ENCODE measurements at places on chromosomes 4 and X.
A peak's percentile ranks its signal among the peaks of the same experiment; 100 is the strongest.

- peak; percentile 84 for DNase-seq
These were observed 18.5 kb upstream of the PIM2 start for GRCh38 chrX:48937054-48937907.

DNA sequence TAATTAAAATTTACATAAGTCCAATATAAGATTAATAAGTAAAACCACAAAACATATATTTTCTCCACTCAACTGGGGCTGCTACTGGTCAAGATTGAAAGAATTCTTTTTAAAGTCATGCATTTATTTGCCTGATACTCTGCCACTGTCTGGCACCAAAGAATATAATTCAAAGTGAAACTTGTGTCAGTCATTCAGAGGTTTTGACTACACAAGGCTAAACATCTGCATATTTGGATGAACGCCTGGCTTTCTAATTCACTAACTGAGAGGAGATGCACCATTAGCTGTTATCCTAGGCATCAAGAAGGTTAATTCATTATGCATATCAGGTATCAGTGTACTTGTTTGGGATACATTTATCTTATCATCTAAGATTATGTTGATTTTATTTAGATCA is 598.5 kb downstream of the CENPC start:
- DNase-seq: no peak

GRCh38 chr4:81197864-81198524 is 17.0 kb downstream of the PRKG2 start:
- DNase-seq: no peak

DNA sequence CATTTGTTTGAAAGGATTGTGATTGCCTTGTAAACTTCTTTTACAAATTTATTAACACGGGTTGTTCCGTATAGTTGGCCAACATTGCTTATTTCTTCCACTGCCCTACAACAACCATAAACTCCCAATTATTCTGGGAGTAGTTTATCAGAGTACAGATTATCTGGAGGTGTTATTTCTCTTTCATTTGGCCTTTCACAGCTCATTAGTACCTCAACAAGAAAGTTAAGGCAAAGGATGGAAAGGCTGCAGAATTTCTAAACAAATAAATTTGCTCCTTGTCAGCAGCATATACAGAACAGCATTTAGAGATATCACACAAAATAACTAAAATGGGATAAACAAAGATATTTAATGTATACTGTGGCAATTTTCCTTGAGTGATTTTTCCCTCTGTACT is 548.8 kb downstream of the DMD start:
- DNase-seq: no peak

DNA sequence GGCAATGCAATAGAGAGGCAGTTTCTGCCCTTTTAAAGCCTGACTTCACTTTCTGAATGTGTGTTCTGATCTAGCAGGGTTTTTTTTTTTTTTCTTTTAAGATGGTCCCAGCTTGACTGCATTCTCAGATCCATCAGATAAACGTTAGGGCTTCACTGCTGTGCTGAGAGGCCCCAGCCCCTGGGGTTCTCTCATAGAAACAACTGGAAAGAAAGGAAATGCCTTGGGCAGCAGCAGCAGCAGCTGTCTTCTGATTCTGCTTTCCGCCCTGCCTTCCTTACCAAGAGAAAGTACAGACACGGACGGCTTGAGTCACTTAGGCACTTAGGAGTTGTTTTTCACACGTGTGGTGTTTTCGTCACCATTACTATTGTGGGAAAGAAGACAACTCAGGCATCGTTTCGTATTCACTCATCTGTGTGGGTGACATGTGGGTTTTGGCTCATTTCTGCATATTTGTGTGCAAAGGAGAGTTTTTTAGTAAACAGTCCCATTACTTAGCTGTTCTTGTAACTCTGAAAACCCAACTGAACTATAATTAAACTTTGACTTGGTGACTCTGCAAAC is 172.0 kb downstream of the PTTG2 start:
- peak; percentile 71 for DNase-seq

DNA sequence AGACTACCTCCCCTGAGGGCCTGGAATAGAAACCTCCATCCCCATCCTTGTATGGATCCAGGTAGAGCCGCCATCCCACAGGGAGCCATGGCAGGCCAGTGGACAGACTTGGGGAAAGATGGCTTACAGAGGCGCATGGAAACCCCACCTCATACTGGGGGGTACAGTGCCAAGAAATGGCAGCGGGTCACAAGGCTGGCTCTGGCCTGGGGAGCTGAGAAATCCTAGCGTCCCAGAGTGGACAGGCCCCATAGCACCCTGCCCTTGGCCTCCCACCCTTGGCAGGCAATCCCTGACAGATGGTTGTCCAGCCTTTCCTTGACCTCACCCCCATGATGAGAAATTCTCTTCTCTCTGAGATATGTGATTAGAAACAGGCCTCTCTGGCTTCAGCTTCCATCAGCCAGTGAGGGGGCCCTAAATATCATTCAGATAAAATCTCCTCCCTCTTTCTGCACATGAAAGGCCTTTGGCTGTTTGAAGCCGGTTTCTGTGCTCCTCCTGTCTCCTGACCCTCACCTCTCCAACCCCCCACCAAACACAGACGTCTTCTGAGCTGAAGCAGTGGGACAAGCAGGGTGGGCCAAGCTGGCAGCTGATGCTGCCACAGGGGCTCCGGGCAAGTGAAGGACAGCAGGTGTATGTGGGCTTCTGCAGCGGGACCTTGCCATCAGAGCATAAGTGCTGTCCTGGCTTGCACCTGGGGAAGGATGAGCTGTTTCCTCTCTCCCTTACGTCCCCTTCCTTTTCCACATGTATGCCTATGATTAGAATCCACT is 204.4 kb upstream of the MAMLD1 start:
- DNase-seq: no peak

DNA sequence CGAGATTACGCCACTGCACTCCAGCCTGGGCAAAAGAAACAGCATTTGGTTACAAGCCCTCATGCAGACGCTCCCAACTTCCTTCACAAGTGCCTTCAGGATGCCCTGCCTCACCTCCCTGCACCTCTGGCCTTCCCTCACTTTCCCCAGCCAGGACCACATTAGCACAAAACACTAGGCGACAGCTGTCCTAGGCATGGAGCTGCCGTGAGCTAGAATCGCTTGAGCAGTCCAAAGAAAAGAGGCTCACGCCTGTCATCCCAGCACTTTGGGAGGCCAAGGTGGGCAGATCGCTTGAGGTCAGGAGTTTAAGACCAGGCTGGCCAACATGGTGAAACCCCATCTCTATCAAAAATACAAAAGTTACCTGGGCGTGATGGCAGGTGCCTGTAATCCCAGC is 15.8 kb downstream of the RNF212 start:
- no peak for DNase-seq

GRCh38 chr4:47095884-47096283 is 64.5 kb downstream of the GABRB1 start:
- no peak for DNase-seq

DNA sequence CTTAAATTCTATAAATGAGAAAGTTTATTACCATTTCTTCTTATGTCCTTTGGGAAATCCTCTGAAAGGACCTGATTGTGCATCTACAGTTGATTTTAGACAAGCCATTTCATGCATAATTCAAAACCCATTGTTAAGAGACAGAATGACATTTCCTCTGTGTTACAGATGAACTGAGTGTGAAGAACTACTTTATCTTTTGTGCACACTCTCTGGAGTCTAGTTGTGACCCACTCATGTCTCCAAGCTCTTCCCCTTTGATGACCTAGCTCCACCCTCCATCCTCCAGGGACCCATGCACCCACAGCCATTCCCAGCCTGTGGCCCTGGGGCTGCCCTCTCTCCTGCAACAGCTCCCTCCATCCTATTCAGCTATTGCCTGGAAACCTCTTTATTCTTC is 57.5 kb upstream of the BMPR1B start:
- no peak for DNase-seq

DNA sequence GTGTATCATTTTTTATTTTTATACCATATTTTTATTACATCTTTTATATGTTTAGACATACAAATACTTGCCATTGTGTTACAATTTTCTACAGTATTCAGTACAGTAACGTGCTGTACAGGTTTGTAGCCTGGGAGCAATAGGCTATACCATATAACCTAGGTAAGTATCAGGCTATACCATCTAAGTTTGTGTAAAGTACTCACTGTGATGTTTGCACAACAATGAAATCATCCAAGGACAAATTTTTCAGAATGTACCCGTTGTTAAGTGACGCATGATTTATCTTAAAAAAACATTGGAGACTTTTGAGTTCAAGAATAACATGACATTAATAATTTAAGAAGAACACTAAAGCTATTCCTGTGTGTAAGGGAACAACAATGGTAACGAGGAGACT is 96.0 kb upstream of the LEF1 start:
- DNase-seq: no peak

GRCh38 chrX:9182041-9182440 is 148.1 kb upstream of the FAM9B start:
- no peak for DNase-seq

- no peak for DNase-seq
These were observed 43.5 kb upstream of the ZBTB33 start for GRCh38 chrX:120207009-120207605.

GRCh38 chrX:311156-312129 is 7.2 kb downstream of the GTPBP6 start:
- no peak for DNase-seq

DNA sequence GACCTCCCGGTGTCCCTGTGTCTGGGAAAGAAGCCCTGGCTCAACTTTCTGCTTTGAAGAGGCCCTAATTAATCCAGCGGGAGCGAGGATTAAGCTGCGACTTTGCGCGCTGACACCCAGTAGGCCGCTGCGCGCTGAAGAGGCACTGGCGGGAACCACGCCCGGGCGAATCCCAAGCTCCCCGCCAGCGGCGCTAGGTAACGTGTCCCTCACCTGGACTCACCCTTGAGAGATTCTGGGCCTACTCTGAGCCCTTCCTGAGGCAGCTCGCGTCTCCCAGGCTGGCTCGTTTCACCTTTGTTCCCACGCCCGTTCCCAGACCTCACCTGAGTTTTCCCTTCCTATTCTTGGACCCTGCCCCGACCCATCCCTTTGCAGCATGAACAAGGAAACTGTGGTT is 616 bp upstream of the KLHL34 start:
- peak; percentile 13 for DNase-seq

- DNase-seq: no peak
These were observed 15.2 kb upstream of the NEUROG2 start for GRCh38 chr4:112531146-112531545.

GRCh38 chr4:153988492-153989363 is 199.8 kb upstream of the SFRP2 start:
- DNase-seq: no peak

- no peak for DNase-seq
These were observed 125.1 kb upstream of the FUNDC1 start for GRCh38 chrX:44667771-44668170.

GRCh38 chr4:140363558-140363957 is 9.9 kb upstream of the SCOC start:
- no peak for DNase-seq

DNA sequence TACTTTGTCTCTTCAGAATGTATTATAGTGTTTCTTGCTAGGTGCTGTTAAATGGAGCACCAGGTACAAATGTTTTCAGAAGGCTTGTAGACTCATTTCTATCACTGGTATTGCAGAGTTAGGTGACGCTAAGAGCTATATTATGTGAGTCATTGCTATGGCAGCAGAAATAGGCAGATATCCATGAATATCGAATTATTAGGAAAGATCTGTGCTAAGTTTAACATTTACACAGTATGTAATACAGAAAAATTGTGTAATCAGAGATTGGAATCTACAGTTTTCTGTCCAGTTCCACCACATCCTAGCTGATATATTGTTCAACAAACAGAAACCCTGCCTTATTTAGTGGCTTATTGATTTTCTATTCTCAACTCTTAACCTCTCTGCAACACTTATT is 1025.5 kb downstream of the STIM2 start:
- no peak for DNase-seq

GRCh38 chrX:153339662-153340061 is 5.7 kb downstream of the ZNF275 start:
- no peak for DNase-seq

DNA sequence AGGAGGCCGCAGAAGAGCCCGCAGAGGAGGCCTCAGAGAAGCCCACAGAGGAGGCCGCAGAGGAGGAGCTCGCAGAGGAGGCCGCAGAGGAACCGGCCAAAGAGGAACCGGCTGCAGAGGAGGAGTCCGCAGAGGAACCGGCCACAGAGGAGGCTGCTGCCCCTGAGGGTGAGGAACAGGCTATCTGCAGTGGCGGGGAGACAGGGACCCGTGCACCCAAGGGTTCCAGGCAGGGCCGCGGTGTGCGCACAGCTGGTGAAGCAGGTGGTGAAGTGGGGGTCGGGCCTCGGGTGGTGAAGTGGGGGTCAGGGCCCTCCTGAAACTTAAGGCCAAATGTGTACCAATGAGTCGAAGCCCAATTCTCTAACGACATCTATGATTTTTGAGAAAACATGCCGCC is 1.1 kb downstream of the CT47C1 start:
- no peak for DNase-seq

GRCh38 chrX:70079870-70080269 is 17.6 kb downstream of the OTUD6A start:
- DNase-seq: no peak

GRCh38 chr4:2832309-2832980 is 11.2 kb upstream of the ADD1 start:
- DNase-seq: peak; percentile 5

DNA sequence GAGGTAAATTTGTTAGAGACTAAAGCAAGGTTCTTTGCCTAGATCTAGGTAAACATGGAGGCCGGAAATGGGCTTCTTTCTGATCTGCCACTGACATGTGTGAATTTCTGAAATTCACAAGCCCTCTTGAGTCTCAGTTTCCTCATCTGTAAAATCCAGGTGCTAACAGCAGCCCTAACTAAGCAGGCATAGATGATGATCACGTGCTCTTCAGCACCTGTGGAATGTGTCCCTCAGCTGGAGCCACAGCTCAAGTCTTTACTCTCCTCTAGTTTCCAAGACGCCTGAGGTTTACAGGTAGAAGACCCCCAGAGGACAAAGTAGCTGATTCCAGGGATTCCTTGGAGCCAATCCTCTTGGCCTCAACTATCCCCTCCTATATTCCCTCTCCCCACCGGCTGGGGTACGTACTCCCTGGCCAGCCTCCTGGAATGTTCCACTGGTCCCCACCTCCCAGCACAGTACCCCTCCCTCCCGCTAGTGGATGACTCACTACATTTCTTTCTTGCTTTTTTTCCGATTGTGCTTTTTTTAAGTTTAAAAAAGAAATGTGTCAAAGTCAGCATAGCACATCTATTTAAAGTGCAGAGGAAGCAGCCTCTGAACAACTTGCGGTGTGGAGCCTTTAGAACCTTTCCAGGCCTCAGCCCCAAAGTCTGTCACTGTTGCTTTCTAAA is 98.4 kb downstream of the PHKA2 start:
- no peak for DNase-seq

GRCh38 chr4:125891597-125892258 is 577.0 kb downstream of the FAT4 start:
- DNase-seq: no peak
